Mesangial cell (primary cell): ENCODE measurements at places on chromosomes 4 and X. TPM values are rescaled to one million over a fixed set of nuclear protein-coding genes. Genes with fewer than 3 reads are reported as not detected.

Gene DMP1
- not detected in 2 replicates for total RNA-seq

Gene GSX2
- total RNA-seq: not detected in 2 replicates

Gene RPL39
- 2,602 and 2,975 TPM in 2 replicates for total RNA-seq

Gene EXOC1
- total RNA-seq: 15.6 and 28.5 TPM in 2 replicates

Gene CLGN
- total RNA-seq: 2.2 and 3.4 TPM in 2 replicates

Gene MAGEB18
- total RNA-seq: not detected in 2 replicates

Gene XAGE1A
- not detected in 2 replicates for total RNA-seq

Gene MSX1
- 0.16 TPM in 1 of 2 replicates, not detected in the other for total RNA-seq
